ENCODE measurements at places on chromosomes 5 and 9.

DNA sequence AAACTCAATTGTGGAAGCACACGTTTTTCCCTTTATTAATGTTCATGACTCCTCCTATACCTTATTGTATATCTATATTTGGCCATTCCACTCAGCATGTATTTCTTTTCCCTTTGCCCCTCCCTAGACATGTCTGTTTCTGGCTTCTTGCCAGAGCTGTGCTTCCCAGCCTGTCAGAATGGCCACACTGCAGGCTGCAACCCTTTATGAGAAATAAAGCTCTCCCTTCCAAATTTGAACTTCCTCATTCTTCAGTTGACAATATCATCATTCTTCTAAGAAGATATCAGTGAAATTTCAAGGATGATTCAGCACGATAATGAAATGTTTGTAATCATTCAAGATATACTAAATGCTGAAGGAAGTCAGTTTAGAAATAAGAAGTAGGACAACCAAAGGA, 107.6 kb upstream of the PRSS3 start:
- no peak for DNase-seq

DNA sequence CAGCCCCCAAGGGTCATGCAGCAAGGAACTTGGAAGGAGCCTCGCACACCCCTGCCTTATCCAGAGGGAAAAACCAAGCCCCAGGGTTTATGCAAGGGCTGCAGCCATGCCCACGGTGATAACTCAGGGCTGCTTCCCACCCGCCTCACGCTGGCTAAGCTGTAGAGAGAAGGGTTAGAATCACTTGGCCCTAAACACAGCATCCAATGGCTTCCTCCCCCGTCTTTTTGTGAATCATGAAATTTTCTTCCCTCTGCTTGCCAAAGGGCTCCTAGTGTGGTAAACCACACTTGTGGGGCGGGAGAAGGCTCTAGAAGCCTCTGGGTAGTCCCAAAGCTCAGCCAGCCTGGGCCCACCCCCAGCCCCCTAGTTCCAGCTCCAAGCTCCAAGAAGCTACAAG, 55.9 kb upstream of the ORM1 start:
- no peak for DNase-seq

DNA sequence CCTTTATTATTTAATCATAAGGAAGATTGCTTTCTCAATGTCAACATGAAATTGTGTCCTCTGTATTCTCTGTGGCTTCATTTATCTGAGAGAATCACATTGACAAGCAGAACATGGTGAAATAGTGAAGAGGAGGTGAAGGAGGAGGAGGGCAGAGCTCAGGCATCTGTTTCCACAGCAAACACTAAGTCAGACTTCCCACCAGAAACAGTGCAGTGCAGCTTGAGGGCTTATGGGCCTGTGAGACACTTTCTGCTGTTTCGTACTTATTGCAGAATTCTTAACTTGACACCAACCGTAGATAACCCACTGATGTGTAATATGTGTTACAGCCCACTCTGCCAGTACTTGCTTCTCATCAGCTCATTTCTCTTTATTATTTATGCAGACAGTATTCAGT, 386.3 kb downstream of the DIRAS2 start:
- no peak for DNase-seq

DNA sequence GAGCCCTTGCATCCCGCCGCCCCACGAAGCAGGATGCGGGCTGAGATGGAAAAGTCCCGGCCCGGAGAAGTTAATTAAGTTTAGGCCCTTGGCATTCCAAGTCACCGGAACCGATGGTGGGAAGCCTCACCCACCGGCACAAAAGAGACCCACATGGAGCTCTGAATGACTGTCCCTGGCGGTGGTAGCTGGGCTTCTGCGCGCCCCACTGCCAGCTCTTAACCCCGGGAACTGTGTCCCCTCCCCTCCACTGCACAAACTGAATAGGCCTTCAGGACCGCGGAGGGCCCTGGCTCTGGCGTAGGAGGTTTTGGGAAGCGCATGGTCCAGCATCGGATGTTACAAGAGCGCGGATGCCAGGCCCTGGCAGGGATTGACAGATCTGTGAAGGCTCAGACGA, 291.1 kb upstream of the TUT7 start:
- no peak for DNase-seq

- DNase-seq = no peak
Observed at GRCh38 chr5:59484618-59485017, 408.9 kb downstream of the PDE4D start.

DNA sequence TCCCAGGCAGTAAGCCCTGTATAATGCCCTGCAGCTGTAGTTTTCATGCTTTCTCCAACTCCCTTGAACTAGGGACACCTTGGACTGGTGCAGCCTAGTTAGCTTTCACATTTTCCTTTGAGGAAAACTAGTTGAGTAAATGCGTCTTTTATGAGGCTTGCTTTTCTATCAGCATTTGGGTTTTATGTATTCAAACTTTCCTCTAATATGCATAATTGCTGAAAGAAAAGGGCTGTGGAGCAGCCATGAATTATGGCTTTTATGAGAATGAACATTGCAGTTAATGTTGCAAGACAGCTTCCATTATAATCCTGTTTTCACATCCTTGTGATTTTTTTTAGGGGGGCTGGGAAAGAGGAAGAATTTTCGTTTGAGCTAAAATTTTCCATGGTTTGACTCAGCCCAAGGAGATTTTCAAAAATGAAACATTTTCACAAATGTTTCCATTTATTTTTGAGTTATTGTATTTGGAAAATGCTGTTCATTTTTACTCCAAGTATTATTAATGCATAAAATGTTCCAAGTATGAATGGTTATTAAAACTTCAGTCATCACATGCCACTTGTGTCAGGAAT, 57.9 kb upstream of the PPP3R2 start:
- no peak for DNase-seq

DNA sequence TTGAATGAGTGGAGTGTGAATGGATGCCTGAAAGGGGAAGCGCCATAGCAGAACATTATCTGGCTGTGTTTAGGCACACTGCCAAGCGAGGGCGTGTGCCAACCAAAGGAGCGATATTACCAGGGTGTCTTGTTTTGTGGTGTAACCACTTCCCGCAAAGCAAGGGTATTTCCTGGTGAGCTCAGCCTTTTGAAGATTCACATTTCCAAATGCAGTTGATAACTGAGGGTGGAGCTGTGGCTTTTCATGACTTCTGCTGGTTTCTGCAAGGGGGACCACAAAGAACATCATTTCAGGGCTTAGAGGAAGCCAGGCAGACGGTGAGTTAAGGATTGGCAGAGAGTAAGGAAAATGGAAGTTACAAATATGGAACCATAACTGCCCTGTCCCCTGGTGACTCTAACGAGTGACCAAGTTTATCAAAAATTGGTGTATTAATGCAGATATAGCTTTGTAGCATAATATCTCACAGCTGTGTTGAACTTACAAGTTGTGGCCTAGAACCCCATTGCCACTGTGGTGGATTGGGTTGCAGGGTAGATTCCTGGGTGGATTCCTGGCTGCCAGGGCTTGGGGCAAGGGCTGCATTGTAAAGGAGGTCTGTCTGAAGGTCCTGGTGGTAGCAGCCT, 71.4 kb downstream of the RALGPS1 start:
- DNase-seq = peak; percentile 96

DNA sequence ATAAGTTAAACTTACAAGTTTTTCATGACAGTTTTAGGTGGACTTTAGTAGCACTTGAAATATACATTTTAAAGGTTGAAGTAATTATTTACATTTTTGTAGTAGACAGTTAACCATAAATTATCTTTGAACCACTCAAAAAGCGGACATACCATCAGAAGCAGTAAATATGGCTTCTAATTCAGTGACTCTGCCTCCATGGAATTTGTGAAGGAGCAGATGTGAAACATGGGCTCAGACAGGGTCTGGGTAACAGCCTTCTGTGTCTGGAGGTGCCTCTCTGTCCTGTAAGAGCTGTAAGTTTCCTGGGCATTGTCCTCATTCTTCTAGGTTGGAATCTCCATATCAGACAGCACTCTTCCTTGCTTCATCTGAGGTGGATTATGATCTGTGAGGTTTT, 12.4 kb downstream of the RLN2 start:
- DNase-seq = no peak

GRCh38 chr5:177448244-177448950, 1.8 kb downstream of the PRR7 start:
- no peak for DNase-seq

DNA sequence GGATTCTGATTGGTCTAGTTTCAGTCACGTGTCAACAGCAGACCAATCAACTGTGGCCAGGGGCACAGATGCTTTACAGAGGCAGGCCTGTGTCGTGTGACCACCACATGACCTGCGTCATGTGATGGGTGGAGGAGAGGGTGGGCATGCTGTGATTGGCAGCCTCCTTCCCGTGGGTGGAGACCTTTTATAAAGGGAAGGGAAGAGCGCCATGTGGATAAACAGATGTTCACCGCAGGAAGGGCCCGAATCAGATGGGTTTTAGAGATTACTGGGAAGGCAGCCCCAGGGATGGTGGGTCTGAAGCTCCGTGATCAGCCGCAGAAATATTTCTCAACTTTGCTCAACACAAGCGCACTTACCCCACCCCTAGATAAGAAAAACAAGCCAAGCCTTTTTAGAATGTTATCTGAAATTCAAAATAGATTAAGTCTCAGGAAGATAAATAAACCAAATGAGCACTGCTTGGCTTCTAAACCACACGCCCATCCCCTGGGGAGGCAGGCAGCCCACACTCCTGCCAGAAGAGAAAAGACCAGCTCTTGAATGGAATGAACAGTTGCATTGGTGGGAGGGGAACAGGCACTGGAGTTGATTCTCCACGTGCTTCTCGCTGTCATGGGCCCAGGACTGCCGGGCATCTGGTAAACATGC, 43.6 kb downstream of the ROPN1L start:
- DNase-seq = no peak

DNA sequence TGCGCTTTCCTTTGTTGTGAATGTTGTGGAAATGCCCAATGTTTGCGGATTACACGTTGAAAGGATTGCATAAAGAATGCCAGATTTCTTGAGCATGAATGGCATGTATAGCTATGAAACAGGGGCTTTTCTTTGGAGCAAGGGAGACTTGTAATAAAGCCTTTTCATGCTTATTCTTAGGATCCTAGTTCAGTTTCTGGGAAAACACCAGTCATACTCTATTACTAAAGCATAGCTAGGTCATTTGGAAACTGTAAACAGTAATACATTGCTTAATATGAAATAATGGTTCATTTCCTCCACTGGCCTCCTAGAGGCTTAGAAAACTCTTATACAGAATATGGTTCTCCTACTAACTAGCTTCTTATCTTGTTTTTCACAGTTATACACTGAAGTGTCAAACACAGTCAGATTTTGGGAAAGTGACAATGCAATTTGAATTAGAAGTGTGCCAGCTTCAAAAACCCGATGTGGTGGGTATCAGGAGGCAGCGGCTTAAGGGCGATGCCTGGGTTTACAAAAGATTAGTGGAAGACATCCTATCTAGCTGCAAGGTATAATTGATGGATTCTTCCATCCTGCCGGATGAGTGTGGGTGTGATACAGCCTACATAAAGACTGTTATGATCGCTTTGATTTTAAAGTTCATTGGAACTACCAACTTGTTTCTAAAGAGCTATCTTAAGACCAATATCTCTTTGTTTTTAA, 104.2 kb downstream of the MELK start:
- no peak for DNase-seq

GRCh38 chr5:31941151-31941755, 232.9 kb downstream of the GOLPH3 start:
- no peak for DNase-seq

DNA sequence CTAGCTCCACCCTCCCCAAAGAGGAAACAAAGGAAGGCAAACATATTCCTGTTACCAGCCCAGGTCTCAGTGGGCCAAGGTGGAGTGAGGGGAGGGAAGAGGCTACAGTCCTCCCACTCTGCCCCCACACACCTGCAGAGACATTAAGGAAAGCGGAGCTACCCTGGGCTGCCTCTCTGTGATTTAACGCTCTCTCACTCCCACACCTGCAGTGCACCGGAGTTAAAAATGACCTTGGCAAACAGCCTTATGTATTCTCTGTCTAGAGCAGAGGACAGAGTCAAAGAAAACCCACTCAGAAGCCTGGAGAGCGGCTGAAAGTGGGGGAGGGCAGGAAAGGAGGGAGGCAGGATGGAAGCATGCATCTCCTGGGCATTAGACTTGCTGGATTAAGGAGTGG, 32.7 kb downstream of the KCNIP1 start:
- DNase-seq = no peak
